ENCODE measurements at places on chromosomes 4 and X.

DNA sequence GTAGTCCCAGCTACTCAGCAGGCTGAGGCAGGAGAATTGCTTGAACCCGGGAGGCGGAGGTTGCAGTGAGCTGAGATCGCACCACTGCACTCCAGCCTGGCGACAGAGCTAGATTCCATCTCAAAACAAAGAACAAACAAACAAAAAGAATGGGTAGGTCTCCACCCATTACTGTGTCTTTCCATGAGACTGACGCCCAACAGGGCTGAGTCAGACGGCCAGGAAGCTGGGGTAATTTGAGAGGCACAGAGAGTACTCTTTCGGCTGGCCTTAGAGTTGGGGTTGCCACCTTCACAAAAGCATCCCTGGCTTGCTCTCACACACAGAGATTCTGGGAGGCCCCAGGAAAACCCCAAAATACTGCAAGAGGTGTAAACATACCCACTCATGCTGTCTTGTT lies 72.0 kb upstream of the DHRSX start:
- no peak for DNase-seq

DNA sequence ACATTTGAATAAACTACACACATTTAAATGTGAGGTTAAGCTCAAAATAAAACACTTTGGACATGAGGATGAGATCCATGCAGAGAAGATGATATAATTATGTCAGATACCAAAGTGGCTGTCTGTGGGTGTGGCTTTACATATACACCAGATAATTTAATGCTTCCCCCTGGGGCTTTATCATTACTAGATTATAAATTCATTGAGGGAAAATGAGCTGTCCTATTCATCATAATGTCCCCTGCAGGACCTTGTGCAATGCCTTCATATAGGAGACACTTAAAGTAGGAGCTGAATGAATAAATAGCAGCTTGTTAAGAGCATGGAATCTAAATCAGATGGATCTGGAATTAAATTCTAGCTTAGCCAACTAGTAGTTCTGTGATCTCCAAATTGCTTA lies 49.7 kb downstream of the OTC start:
- DNase-seq = no peak

- DNase-seq = no peak
Measured at GRCh38 chr4:113738251-113738650, 23.3 kb downstream of the CAMK2D start.

DNA sequence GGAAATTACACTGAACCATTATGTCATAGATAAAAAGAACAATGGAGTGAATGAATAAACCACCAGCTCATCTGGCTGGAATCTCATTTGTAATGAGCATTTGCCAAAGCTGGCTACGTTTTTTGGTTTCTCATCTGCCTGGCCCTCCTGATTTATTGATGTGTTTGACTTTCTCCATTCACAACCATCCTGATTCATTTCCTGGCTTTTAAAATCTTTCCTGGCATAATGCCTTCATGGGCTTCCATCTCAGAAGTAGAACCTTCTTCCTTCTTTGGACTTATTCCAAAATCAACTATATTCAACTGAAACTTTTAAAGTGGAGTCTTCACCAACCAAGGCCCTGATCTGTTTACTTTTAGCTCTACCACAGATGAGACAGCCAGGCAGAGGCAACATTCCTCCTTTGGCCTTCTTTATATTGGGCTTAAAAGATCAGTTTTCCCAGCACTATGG lies 36.0 kb upstream of the ARSJ start:
- no peak for DNase-seq

DNA sequence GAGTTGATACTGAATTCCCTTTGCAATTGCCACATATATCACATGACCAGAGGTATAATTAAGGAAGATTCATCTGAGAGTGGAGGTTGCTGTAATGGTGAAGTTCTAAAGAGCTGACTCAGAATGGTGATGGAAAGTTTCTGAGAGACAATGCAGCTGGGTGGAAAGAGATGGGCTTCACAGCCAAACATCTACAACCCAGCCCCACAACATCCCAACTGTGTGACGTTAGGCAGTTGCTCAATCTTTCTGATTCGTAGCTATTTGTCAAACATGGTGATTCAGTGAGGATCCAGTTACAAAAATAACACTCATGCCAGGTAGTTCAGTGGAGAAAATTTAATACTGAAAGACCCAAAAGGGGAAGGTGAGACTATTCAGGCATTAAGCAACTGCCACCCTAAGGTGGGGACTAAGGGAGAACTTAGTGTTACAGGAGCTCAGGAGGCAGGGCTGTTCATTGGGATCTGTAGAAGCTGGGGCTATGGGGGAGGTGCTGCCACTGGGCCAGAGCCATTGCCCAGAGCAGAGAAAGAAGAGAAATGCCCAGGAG lies 6.9 kb upstream of the AFF1 start:
- no peak for DNase-seq

- DNase-seq = no peak
Measured at GRCh38 chrX:17370191-17370590, 4.8 kb upstream of the NHS start.

- DNase-seq = no peak
Measured at GRCh38 chr4:125940426-125940825, 625.7 kb downstream of the FAT4 start.

DNA sequence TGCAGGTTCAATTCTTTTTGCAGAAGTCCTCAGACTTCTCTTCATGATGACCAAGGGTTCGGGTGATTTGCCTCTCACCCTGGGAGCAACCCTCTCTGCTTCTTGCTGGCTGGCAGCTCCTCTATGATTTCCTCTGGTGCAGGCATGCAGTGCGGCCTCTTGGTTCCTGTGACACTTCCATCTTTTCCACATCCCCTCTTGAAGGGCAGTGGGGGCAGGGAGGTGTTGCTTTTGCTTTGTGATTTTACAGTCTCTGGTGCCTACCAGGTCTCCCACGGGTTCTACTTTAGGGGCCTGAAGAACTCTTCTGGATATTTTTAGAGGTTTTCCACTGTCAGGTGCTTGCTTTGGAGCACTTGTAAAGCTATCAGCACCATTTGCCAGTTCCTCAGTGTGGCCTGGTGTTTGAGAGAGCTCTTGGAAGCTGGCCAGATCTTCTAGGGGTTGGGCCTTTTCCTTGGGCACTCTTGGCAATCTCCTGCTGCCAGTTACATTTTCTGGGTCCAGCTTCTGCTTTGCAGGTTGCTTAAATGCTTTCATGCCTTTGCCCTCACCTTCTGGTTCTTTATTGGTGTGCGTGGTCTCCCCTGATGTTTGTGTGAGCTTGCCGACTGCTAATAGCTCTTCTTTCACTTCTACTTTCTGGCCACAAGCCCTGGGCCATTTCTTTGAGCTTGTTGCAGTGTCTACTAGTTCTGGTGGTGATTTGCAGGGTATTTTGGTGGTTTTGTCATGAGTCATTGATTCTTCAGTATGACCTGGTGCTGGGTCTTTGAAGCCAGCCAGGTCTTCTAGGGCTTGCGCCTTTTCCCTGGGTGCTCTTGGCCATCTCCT lies 11.5 kb upstream of the CHST7 start:
- DNase-seq = no peak

DNA sequence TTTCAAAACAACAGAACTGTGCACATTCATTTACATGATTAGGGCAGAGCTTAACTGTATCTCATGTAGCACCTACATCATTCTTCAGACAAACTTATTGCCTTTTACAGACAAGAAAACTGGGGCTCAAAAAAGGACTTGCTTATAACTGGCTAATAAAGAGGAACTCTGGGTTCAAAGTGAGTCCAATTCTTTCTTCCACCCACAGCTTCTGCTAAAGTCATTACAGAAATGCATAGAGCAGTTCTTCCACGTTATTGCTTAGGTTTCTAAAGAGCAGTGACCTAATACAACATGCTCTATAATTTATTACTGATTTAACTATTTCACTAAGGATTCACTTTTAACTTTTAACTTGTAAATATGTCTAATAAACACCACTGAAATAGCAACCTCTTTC lies 60.6 kb downstream of the ELOVL6 start:
- no peak for DNase-seq

- DNase-seq = no peak
Measured at GRCh38 chrX:96483647-96484160, 200.9 kb upstream of the DIAPH2 start.

DNA sequence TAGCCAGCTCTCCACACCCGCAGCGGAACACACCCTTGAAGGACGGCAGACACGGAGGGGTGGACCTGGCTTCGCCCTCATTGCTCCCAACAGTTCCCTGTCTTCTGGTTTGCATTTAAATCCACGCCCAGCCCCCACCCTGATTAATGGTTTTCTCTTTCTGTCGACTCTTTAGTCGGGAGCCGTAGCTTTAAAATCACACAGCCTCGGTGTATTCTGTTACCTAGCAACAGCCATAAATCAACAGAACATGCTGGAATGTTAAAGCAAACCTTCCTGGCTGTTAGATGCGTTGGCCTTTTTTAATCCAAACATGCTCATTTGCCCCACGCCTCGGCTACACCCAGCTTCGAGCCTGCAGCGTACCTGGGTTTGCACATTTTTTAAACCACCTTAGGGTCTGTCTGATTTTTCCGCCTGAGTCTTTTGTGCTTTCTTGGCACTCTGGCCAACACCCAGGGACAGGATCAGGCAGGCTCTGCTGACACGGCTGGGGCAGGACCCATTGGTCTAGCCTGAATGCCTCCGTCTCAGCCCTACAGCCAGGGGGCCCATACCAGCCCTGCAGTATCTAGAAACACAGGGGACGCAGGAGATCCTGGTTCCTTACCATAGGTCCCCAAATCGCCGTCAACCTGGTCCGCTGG lies 21.4 kb upstream of the PPP2R2C start:
- no peak for DNase-seq

DNA sequence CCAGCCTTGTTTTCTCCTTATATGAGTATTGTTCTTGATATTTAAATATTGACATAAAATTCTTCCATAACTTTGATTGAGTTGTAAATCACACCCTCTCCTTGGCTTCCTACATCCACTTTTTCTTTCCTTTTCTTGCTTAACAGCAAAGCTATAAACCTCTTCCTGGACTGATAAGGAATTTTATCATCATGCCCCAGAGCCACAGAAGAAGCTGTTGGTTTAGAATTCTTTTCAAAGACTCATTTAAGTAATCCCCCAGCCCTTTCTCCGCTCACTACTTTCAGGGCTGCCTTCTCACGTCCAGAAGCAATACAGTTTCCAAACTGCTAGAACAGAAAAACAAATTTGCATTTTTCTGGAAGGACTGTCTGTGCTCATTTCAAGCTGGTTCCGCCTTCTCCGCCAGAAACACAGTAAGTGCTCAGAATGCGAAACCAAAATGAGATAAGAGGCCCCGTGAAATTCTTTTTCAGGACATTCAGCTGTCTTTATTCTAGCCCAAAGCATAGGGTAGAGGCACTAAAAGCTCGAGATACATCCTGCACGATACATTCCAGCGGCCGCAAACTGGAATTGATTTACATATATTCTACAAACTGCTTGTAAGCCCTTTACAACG lies 849 bp downstream of the MID1 start:
- DNase-seq = no peak

Data from stimulated activated CD4-positive, alpha-beta T cell treated with anti-CD3 and anti-CD28 coated beads, Interleukin-4, amount 100 ng/mL, for 1 hour (primary cell).